ENCODE measurements at places on chromosomes 12 and 14.

DNA sequence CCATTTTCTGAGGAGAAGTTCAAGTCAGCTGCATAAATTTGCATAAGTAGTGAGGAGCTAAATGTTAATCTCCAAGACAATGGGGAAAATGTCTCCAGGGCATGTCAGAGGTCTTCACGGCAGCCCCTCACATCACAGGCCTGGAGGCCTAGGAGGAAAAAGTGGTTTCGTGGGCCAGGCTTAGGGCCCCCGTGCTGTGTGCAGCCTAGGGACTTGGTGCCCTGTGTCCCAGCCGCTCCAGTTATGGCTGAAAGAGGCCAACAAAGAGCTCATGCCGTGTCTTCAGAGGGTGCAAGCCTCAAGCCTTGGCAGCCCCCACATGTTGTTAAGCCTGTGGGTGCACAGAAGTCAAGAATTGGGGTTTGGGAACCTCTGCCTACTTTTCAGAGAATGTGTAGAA is 41.9 kb upstream of the RD3L start:
- DNase-seq = no peak

GRCh38 chr12:4766445-4766844 is 46.2 kb downstream of the GALNT8 start:
- DNase-seq = no peak

DNA sequence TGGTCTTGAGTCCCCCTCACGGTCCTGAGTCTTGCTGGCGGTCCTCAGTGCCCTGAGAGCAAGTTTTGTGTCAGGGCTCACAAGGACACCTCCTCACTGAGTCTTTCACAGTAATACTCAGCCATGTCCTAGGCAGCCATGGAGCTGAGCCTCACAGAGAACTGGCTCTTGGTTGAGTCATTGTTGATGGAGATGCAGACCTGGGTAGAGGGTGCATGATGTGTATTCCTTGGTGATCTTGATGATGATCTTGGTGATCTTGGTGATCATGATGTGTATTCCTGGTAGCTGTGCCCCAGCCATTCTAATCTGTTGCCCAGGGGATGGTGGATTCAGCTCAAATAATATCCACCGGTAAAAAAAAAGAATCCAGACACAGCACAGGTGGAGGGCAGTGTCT is 495.4 kb downstream of the TMEM121 start:
- no peak for DNase-seq

DNA sequence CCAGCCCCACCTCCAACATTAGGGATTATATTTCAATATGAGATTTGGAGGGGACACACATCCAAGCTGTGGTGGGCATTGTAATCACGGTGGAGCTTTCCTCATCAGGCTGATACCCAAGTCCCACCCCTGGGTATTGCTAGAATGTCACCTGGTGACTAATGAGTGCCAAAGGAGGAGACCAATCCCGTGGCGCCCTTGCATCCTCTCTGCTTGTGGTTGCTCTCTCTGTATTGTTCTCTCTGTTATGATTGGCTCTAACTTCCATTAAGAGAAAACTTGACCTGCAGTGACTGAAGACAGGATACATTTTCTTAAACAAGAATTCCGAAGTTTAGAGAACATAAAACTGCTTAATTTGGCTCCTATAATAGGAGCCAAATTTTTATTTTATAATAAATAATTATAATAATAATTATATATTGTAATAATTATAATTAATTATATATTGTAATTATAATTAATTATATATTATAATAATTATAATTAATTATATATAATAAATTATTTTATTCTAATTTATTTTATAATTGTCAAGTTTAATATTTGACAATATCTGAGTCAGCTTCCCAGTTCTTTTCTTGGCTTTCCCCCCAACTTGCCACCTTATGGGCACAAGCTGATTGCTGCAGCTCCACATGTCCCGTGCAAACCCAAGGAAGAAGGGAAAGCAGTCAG is 420.1 kb downstream of the DIO2 start:
- no peak for DNase-seq

GRCh38 chr14:82836256-82836950 is 1302.8 kb upstream of the SEL1L start:
- DNase-seq = no peak
